ENCODE measurements at places on chromosomes 1 and 21.

GRCh38 chr1:202568410-202568809 lies 141.8 kb downstream of the SYT2 start:
- no peak overlapping the region for H3K4me3 ChIP-seq
- peak overlapping the region; percentile 19 for H3K27ac ChIP-seq
- no peaks in the 10 kb centered on the region for H3K36me3 ChIP-seq

DNA sequence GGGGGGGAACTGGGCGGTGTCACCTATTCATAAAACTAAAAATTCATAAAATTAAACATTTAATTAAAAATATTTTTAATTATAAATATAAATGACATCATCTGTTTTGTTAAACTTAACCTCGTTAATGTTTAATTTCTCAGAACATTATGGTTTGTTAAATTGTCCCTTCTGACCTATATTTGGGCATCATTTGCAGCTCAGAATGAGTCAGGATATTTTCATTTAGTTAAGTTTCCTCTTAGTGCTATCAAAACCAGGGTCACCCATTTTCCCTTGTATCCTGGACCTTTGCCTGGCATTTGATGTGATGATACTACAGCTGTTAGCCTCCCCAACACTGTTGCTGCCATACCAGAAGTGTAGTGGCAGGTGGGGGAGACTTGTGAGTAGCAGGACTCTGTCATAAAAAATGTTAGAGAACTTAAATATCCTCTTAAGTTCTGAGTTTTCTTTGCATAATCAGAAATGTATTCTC lies 30.3 kb downstream of the TSNAX start:
- 0 out of 2 replicates have a peak, but pooled peaks cover 14% of the 10 kb centered on the region for H3K36me3 ChIP-seq
- H3K27me3 ChIP-seq, result no peaks in the 10 kb centered on the region
- no peak overlapping the region for H3K27ac ChIP-seq
- DNase-seq, result no peak

- H3K4me1 ChIP-seq, result no peaks in the 10 kb centered on the region
- no peak overlapping the region for H3K4me3 ChIP-seq
- H3K27ac ChIP-seq, result no peak overlapping the region
- H3K36me3 ChIP-seq, result no peaks in the 10 kb centered on the region
- DNase-seq, result no peak
- no peaks in the 10 kb centered on the region for H3K27me3 ChIP-seq
These were observed 58.0 kb upstream of the GFI1 start for GRCh38 chr1:92544756-92545165.

- DNase-seq, result peak; percentile 88
- peak overlapping the region; percentile 5 for H3K27ac ChIP-seq
- no peaks in the 10 kb centered on the region for H3K36me3 ChIP-seq
These were observed 101.2 kb downstream of the AKT3 start for GRCh38 chr1:243748706-243749283.

- no peaks in the 10 kb centered on the region for H3K27me3 ChIP-seq
- peaks cover 16% of the 10 kb centered on the region for H3K4me1 ChIP-seq
- peak overlapping the region; percentile 92 for H3K27ac ChIP-seq
These were observed 11.4 kb downstream of the THBS3 start for GRCh38 chr1:155196103-155196892.

- no peak overlapping the region for H3K27ac ChIP-seq
- H3K27me3 ChIP-seq, result no peaks in the 10 kb centered on the region
- no peak overlapping the region for H3K4me3 ChIP-seq
- H3K4me1 ChIP-seq, result peaks cover 36% of the 10 kb centered on the region
- peak; percentile 52 for DNase-seq
These were observed 10.1 kb upstream of the CITED4 start for GRCh38 chr1:40872276-40872675.

DNA sequence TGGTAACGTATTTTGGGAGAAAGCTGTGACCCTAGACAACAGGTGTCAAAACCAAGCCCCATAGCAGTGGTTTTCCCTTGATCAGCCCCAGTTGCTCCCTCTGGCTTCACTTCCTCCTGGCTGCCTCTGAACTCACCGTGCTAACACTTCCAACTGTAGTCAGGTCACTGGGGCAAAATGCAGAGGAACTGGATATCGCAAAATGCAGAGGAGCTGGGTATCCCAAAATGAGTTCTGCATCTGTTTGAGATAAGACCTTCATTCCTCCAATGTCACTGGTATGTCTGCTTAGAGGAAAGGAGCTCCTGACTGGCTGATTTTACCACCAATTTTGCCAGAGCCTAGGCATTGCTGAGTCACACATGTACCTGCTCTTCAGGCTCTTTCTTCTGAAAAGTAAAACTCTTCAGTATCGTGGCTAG lies 19.6 kb upstream of the TACSTD2 start:
- no peak for DNase-seq
- H3K4me3 ChIP-seq, result no peak overlapping the region
- no peaks in the 10 kb centered on the region for H3K36me3 ChIP-seq

GRCh38 chr1:229430761-229431283 lies 3.1 kb downstream of the ACTA1 start:
- no peaks in the 10 kb centered on the region for H3K4me1 ChIP-seq
- H3K4me3 ChIP-seq, result no peak overlapping the region
- no peak overlapping the region for H3K27ac ChIP-seq
- DNase-seq, result peak; percentile 69

- H3K4me1 ChIP-seq, result no peaks in the 10 kb centered on the region
- DNase-seq, result no peak
- H3K27ac ChIP-seq, result no peak overlapping the region
These were observed 9.3 kb downstream of the TMEM39B start for GRCh38 chr1:32082022-32082421.

- H3K36me3 ChIP-seq, result no peaks in the 10 kb centered on the region
- H3K4me1 ChIP-seq, result peaks cover 4% of the 10 kb centered on the region
- H3K27ac ChIP-seq, result no peak overlapping the region
- peak overlapping the region; percentile 99 for H3K4me3 ChIP-seq
These were observed 979 bp downstream of the PIGM start for GRCh38 chr1:160030657-160031364.

DNA sequence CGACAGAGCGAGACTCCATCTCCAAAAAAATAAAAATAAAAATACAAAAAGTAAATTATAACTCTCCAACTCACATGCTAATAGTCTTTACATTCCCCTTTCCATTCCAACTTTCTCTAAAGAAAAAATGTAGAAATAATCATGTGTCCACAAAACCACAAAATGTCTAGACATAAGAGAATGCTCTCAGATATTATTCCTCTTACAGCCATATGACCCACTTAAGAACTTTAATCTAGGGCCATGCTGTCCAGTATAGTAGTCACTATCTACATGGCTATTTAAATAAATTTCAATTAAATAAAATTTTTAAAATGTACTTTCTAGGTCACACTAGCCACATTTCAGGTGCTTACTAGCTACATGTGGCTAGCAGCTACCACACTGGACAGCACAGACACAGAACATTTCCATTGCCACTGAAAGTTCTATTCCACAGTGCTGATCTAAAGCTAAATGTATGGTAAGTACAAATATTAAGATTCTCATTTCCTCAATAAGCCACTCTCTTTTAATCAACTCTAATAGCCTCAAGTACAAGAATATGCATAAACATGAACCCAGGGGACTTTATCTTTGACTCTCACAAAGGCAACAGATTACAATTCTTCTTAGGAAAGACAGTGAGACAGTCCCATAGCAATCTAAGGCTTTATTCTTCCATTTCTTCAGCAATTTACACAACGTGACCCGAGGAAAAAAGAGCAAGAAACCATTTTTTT lies 138.6 kb downstream of the RERE start:
- peaks cover 33% of the 10 kb centered on the region for H3K4me1 ChIP-seq
- H3K27me3 ChIP-seq, result no peaks in the 10 kb centered on the region
- no peak overlapping the region for H3K4me3 ChIP-seq
- H3K36me3 ChIP-seq, result no peaks in the 10 kb centered on the region
- H3K27ac ChIP-seq, result 0 out of 2 replicates have a peak overlapping the region, but pooled peaks have one; percentile 6

GRCh38 chr1:54357967-54358366 lies 48.2 kb downstream of the SSBP3 start:
- H3K27me3 ChIP-seq, result no peaks in the 10 kb centered on the region
- no peak overlapping the region for H3K4me3 ChIP-seq
- no peak for DNase-seq
- no peaks in the 10 kb centered on the region for H3K36me3 ChIP-seq

DNA sequence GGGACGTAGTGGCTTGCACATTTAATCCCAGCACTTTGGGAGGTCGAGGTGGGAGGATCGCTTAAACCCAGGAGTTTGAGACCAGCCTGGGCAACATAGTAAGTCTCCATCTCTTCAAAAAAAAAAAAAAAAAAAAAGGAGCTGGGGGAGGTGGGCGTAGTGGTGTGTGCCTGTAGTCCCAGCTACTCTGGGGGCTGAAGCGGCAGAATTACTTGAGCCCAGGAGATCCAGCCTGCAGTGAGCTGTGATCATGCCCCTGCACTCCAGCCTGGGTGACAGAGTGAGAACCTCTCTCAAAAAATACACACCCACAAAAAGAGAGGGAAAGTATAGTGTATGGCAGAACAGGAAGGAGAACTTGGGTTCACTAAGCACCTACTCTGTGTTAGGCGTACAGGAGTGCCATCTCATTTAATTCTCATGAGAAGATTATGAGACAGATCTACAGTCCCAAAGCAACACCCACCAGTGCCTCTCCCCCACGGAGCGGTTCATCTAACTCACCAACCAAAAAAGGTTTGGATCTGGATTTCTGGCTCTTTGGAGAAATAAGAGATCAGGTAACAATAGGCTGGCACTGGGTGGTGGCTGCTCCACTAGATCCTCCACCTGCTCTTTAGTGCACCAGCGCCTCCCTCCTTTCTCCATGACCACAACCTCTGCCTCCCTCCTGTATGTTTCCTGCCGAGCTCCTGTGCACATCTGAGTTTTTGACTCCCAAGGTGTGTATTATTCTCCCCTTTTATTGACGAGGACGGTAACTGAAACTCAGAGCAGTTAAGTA lies 1.4 kb upstream of the TRAF5 start:
- H3K27ac ChIP-seq, result no peak overlapping the region
- no peaks in the 10 kb centered on the region for H3K36me3 ChIP-seq
- H3K4me1 ChIP-seq, result no peaks in the 10 kb centered on the region

GRCh38 chr1:26848941-26849774 lies 13.8 kb upstream of the SFN start:
- H3K27me3 ChIP-seq, result no peaks in the 10 kb centered on the region
- peak; percentile 98 for DNase-seq
- H3K4me1 ChIP-seq, result peaks cover 20% of the 10 kb centered on the region
- H3K36me3 ChIP-seq, result peaks cover 3% of the 10 kb centered on the region
- peak overlapping the region; percentile 94 for H3K27ac ChIP-seq

Data from GM23248 (cell line).